ENCODE measurements at places on chromosomes 3 and 15.

DNA sequence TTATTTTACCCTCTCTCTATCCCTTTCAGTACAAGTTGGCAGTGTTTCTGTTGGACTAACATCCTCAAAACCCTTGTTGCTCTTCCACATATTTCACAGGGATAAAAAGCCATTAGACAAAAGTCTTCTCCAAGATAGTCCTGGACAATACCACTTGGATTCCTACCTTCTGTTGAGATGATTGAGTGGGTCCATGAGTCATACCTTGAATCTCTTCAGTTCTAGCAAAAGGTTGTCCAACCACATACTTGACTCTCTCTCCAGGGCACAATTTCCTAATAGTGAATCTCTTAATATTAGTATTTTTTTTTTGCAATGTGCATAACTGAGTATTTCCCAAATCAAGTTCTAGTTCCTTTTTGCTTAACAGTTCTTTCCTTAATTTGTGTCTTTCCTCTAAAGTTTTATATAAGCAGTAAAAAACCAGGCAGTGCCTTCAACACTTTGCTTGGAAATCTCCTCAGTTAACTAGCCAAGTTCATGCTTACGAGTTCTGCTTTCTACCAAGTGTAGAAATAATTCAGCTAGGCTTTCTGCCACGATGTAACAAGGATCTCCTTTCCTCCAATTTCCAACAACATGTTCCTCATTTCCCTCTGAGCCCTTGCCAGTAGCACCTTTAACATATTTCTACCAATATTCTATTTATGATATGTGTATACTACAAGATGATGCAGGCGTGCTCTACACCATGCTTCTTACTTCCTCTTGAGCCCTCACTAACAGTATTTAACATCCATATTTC lies 68.3 kb upstream of the NEO1 start:
- DNase-seq, result no peak

DNA sequence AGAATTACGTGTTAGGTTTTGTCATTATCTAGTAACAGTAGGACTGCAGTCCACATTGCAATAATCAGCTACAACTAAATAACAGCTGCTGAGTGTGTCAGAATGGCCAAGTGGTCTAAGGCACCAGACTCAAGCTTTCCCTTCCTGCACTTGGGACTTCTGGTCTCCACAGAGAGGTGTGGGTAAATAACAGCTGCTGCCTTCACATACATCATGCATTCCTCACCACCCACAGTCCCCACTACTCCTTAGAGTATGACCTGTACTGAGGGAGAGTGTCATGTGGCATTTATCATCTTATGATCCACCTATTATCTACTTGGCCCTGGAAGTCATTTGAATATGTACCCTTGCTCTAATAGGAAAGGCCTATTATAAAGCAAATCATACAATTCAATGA lies 22.2 kb upstream of the ZMAT3 start:
- no peak for DNase-seq

DNA sequence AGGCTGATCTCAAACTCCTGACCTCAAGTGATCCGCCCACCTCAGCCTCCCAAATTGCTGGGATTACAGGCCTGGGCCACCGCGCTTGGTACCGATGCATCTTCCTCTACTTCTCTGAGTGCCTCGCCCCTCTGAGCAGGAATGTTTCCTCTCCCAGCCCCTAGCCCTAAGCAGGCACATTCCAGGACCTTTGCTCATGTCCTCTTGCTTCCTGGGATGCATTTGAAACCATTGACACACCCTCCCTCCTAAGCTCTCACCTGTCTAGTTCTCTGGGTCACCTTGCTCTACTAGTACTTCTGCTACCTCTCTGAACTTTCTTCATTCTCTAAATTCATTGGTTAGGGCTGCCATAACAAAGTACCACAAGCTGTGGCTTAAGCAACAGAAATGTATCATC lies 17.9 kb upstream of the UACA start:
- no peak for DNase-seq

- DNase-seq, result no peak
Measured at GRCh38 chr3:124770336-124771082, 40.3 kb downstream of the UMPS start.

DNA sequence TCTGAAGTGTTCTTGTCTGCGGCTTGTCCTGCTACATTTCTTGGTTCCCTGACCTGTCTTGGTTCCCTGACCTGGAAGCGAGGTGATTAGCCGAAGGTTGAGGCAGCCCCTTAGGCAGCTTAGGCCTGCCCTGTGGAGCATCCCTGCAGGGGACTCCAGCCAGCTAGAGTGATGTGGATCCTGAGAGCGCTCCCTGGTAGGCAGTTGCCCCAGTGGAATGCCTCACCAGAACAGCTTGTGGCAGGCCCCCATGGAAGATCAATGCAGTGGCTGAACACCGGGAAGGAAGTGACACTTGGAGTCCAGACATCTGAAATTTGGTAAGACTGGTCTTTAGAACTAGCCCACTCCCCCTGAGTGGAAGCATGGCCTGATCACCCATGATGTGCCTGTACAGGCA lies 5.5 kb upstream of the ROBO1 start:
- no peak for DNase-seq

- DNase-seq, result no peak
Measured at GRCh38 chr3:105513042-105513441, 146.3 kb downstream of the ALCAM start.

DNA sequence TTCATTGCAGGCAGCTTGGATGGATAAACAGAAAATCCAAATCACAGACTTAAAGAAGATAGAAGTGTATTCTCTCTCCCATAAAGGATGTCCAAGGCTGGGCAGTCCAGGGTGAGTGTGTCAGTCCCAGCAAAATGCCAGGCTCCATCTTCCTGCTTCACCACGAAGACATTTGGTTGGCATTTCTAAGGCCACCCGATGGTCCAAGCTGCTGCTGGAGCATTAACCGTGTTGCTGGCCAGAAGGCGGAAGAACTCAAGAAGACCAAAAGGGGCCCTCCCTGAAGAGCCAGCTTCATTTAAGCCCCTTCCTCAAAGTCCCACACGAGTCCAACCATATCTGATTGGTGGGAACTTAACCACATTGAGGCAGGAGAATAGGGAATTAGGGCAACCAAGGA lies 3.0 kb upstream of the CYP11A1 start:
- DNase-seq, result no peak

DNA sequence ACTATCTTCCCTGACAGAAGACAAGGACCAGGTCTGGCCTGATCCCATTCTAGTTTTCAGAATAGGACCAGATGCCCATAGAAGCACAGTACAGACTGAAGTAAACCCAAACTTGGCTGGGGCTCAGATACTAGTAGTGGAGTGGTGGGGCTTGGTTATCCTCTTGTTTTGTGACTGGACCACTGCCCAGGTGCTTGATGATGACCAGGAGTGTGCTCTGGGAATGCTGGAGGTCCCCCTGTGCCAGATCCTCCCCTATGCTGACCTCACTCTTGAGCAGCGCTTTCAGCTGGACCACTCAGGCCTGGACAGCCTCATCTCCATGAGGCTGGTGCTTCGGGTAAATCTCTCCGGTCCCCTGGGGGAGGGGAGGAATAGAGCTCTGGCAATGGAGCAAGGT lies 36.3 kb downstream of the ESYT3 start:
- no peak for DNase-seq

DNA sequence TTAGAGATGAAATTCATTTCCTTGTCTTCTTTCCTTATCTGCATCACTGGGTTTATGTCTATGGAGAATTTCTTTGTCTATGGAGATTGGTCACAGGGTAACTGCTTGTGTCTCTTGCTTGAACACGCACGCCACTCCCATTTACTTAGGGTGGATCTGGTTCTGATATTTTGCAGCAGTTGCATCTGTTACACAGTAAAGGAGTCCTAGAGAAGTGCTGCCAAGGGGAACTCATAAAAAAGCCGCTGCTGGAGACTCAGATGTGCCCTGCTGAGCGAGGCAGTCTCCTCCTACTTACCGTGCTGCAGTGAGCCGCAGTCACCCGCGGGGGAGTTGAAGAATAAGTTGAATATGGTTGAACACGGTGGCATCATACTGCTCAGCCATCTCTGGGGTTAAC lies 105.2 kb upstream of the KLHL25 start:
- no peak for DNase-seq

GRCh38 chr3:11226042-11226370 lies 46.2 kb upstream of the ATG7 start:
- DNase-seq, result no peak

GRCh38 chr15:48402427-48403177 lies 71.4 kb downstream of the DUT start:
- DNase-seq, result no peak

DNA sequence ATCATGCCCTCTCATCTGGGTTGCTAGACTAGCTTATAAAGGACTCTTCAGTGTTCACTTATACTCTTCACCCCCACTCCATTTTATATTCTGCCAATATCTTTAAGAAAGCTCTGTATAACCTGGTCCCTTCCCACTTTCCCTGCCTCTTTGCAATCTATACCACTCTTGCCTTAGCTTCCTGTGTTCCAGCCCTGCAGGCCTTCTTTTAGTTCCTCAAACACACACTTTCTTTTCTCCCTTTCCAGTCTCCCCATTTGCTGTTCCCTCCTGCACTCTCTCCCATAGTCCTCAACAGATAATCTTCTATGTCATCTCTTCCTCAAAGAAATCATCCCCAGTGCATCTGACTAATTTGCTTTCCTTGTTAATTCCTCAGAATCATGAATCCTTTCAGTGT lies 28.7 kb downstream of the SENP8 start:
- DNase-seq, result no peak

- DNase-seq, result no peak
Measured at GRCh38 chr3:186517218-186517617, 27.0 kb downstream of the CRYGS start.

DNA sequence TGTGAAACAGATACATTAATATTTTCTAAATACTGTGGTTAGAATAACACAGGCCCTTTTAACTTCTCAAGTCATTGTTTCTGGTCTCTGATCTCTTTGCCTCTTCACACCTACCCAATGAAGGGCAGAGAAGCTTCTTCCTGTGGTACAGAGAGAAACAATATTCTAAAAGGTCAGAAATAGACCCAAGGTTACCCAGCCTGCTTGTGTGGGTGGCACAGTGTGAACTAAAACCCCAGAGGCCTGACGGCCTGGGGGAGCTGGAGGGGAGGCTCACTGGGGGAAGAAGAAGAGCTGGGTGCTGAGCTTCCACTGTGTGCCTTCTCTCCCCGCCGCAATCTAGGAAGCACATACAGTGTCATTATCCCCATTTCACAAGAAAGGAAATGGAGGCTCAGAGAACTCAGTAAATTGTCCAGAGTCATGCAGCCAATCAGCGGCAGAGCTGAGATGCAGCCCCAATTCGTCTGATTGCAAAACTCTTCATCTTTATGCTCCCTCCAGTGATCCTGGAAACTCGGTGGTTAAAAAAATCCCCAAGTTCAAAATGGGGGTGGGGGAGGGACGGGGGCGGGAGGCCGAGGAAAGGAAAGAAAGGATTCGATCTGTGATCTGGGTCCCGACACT lies 64.1 kb upstream of the HEG1 start:
- DNase-seq, result no peak

DNA sequence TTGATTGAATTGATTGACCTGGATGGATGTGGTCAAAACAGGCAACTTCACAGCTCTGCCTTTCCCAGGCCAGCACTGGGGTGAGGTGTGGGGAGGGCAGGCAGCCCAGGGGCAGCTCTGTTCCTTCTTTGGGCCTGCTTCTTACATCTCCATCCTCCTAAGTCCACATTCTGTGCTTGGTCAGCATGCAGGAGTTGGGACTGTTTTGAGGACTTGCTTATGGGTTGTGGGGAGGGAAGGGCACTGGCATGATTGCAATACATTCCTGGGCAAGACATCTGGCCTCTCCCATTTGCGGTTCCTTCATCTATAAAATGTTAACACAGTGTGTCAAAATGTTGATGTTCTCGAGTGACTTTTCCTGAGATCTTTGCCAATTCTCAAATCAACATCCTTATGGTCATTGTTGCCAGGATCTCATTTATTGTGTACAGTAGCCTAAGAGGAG lies 84.1 kb downstream of the ST6GAL1 start:
- DNase-seq, result no peak

- DNase-seq, result no peak
Measured at GRCh38 chr3:188488801-188489200, 334.8 kb downstream of the LPP start.

DNA sequence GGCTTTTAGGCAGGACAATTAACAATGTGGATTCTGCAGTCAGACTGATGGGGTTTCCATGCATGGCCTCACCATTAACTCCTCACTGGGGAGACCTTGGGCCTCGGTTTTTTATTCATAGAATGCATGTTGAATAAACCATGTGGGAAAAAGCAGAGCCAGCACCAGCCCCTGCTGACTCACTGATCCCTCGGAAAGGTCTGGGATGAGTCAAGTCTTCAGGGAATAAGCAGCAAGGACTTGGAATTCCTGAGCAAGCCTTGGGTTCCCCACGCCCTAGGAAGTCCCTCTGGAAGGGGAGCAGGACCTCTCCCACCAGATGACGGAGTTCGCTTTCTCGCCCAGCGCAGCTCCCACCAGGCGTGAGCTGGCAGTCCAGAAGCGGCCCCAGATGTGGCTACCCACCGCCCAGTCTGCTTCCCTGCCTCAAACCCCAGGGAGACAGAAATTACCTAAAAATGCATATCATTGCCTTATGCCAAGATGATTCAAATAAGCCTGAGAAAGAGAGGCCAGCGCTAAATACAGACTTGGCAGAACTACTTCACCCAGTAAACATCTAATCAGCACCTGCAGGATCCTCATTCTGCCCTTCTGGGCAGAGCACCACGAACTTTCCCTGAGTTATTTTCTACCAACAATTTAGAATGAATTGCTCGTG lies 45.4 kb downstream of the BTD start:
- no peak for DNase-seq

- DNase-seq, result no peak
Measured at GRCh38 chr3:175185903-175186302, 326.8 kb downstream of the NAALADL2 start.

- DNase-seq, result peak; percentile 6
Measured at GRCh38 chr3:103052236-103052830, 617.5 kb downstream of the ZPLD1 start.

- no peak for DNase-seq
Measured at GRCh38 chr3:78870484-78870883, 897.3 kb downstream of the ROBO1 start.

- no peak for DNase-seq
Measured at GRCh38 chr15:101183226-101183930, 68.5 kb downstream of the CHSY1 start.
